ENCODE measurements at places on chromosomes 2 and 18.

GRCh38 chr2:25489631-25490030 lies 147.9 kb upstream of the DNMT3A start:
- no peak for DNase-seq

DNA sequence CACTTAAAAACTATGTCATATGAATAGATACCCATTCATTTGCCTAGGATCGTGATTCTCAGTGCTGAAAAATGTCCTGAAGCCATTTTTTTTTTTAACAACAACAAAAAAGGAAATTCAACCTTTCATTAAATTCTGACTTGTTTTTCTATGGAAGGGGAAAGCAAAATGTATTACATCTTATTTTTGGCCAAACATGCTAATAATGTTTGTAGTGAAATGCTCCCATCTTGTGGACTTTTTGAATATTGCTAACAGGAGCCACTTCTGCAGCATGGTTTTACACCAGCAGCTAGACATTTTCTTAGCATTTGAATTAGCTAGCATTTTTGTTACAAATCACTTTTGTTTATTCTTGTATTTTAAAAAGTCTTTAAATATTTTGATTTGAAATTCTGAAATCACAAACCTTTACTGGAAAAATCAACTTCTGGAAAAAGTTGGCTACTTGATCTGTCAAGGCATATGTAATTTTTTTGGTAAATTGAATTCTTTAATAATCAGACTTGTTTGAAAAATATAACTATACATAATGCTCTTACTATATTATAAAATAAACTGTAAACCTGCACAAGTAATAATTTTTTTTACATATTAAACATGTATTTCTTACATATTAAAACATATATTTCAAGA lies 75.8 kb downstream of the KIDINS220 start:
- peak; percentile 26 for DNase-seq

GRCh38 chr2:26172871-26173775 lies at the start of gene GAREM2:
Gene GAREM2, plus strand, starts transcription at chr2:26173088. Its CDS starts 133 bp downstream, at chr2:26173221.
- DNase-seq: no peak

DNA sequence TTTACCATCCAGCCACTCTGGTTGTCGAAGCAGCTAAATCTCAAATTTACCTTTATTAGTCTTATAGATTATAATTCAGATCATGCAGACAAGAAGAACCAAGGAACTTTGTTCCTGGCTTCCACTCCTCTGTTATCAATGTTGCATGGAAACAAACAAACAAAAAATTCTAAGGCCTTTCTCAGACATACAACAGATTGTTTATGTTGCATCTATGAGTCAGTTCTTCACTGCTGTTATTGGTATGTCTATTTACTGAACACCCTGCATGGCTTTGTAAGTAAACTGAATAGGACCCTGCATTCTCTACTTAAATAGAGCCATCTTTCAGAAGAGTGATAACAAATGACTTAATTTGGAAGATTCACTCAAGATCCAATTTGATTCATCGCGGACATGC lies 1.6 kb upstream of the ANKRD44 start:
- DNase-seq: no peak

DNA sequence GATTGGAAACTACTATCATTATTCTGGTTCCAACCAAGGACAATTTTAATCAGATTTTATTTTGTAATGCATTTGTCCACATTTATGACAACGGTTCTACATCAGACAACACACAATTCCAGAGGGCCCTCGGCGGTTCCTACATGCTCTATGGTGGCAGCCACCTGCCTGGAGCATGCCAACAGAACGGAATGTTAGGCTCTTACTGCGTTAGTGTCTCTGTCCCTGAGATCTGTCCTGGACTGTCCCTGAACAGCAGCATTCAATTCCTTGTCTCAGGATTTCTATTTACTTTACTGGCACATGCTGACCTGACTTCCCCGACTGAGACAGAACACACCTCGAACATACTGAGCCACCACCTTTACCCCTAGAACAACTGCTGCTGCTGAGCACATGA lies 117.7 kb downstream of the CCBE1 start:
- no peak for DNase-seq

GRCh38 chr2:33219850-33220275 lies 256.6 kb upstream of the RASGRP3 start:
- no peak for DNase-seq

GRCh38 chr18:58452454-58453166 lies 176.3 kb downstream of the ALPK2 start:
- no peak for DNase-seq

- DNase-seq: no peak
These were observed 23.3 kb downstream of the SLC30A6 start for GRCh38 chr2:32189011-32189410.

DNA sequence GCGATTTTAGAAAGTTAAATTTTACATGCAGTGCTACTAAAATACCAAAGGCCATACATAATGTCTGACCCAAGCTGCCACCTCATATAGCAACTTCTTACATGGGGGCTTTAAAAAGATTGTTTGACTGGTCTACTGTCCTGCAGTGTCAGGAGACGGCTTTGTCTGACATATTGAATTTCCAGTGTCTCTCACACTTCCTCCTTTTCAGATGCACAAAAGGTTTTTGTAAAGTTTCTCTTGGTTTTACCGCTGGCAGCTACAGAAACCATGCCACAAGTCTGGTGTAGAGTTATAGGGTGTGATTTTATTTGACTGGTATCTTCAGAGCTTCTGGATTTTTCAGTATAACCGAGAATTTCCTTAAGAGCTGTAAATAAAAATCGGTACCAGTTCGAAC lies 1.1 kb upstream of the ASAP2 start:
- DNase-seq: no peak

DNA sequence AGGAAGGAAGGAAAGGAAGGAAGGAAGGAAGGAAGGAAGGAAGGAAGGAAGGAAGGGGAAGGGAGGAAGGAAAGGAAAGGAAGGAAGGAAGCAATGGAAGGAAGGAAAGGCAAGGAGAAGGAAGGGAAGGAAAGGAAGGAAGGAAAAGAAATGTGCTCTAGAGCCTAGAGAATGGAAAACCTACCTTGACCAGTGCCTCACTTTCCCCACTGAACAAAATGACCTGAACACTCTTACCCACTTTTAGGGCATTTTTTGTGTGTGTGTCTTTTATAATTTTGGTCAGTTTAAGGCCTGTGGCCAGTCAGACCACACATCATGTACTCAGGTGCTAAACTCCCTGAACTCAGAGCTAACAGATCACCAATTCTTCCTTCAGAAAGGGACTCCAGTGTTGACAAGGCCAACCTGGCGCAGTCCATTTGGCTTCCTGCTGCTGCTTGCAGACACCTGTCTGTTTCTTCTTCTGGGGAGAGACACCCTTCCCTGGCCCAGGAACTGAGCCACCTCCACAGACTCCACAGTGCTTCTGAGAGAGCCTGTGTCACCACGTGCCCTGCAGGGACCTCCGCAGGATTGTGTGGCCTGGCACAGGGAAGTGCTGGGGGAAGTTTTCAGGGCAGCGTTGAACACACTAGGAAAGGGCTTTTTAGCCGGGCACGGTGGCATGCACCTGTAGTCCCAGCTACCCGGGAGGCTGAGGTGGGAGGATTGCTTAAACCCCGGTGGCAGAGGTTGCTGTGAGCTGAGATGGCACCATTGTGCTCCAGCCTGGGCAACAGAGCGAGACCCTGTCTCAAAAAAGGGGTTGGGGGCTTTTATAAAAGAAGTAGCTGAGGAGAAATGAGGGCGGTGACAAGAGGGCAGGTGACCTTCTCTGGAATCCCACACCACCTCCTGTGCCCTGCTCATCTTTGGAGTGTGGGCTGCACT lies 57.2 kb downstream of the DDX1 start:
- no peak for DNase-seq

- no peak for DNase-seq
These were observed 10.7 kb upstream of the IAH1 start for GRCh38 chr2:9463698-9464034.

GRCh38 chr2:10915731-10916276 lies 4.1 kb downstream of the KCNF1 start:
- no peak for DNase-seq

- DNase-seq: no peak
These were observed 223.7 kb downstream of the CYP26B1 start for GRCh38 chr2:71923887-71924533.

- DNase-seq: no peak
These were observed 11.8 kb upstream of the ROCK1 start for GRCh38 chr18:21123290-21123926.

GRCh38 chr2:12504443-12504842 lies 212.3 kb upstream of the TRIB2 start:
- DNase-seq: no peak

DNA sequence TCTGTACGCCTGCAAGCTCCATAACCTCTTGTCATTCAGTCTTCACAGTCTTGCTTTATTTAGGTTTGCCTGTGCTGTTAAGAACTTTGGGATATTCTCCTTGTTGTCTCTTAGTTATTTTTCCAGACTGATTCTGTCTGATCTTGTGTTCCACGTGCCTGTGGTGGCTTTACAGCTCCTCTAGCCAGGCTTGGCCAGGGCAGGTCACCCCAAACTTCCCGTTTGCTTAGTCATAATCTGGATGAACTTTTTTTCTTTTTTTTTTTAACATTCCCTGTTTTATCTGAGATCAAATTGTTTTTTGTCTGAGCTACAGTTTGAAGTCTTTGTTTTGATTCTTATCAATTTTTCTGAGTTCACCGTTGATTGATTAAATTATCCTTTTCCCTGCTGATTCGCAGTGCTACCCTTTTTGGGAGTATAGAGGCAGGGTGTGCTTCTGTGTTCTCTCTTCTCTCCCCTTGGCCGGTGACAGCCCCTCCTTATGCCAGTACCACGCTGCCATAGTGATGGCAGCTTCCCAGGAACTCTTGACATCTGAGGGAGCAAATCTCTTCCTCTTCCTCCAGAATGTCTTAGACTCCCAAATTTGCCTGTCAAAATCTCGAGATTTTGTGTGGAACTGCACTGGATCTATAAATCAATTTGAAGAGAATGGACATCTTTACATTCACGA lies 2.5 kb downstream of the SP100 start:
- no peak for DNase-seq

- no peak for DNase-seq
These were observed 410.0 kb upstream of the KCNH7 start for GRCh38 chr2:163248376-163249253.

DNA sequence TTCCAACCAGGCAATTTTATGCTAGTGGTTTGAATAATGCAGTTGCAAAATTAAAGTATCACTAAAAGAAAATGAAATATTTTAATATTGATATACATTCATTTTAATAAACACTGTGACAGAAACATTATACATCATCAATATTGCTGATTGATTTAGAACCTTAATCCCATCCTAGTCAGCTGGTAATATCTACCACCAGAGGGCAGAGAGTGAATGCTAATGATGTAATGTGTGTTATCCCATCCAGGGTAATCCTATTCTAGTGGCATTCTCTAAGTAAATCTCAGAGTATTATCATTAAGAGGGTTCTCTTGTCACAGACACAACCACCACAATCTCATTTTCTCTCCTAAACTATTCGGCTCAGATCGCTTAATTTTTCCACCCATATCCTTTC lies 477.4 kb downstream of the CPS1 start:
- DNase-seq: no peak

DNA sequence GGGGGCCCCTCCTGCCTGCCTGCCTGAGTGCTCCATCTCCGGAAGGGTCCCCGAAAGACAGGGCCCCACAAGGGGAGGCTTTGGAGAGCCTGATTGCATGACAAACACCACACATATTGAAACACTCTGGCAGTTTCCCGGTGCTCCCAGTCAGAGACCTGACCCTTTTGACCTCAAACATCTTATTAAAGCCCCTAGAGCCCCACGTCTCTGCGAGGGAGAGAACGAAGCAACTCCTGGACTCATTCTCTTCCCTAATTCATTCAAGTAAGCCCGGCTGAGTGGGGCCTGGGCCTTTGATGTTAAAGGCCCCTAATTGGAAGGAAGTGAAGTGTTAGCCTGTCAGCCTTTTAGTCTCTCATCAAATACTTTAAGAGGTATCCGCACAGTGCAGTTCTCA lies 335.6 kb downstream of the CYRIA start:
- DNase-seq: no peak
